ENCODE measurements at places on chromosomes 16 and 17.

DNA sequence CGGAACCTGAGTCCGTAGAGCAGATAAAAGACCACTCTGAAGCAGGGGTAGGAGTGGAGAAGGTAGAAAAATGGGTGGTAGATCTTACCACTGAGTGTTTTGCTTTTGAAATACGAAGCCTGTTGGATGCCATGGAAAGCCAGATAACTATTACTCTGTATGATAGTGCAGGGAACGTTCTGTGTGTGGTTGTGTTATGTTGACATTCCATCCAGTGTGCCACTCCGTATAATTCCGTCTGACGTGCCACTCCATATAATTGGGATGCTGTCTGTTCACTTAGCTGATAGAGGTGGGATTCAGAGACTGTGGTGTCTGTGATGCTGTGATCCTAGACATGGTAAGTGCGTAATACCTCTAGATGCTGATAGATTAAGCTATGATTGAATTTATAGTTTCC lies 263.2 kb upstream of the CACNG5 start:
- no peak overlapping the region for H3K4me3 ChIP-seq
- H3K36me3 ChIP-seq = no peaks in the 10 kb centered on the region
- H3K27ac ChIP-seq = no peak overlapping the region
- no peak for DNase-seq

DNA sequence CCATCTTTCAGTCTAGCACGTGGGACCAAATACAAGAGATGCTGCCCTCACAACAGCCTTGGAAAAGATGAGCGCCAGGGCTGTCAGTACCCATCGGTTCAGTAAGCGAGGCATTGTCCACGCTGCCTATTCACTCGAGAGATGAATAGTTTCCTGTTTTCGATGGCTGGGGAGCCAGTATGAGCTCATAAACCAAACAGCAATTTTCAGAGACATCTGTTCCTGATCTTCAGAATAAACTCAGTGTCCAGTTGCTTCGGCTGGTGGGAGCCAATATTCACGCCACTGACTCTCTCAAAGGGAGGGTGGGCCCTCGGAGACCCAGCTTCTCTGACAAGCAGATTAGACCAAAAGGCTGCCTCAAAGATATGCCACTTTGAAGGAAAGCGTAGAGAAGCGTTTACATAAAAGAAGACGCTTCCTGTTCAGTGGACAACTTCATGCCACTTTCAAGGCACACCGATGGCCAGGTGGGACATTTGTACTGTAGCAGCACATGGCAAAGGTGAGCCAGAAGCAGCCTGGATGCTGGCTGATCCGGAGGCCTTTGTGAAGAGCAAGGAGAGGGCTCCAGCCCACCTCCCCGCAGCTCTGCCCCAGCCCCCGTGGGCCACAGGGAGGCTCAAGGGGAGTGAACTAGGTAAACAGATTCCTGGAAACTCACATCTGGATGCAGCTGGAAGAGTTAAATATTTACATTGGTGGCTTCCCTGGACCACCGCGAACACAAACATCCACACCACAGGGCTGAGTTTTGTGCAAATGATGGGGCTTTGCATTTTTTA lies 6.0 kb downstream of the TIMM22 start:
- DNase-seq = no peak
- no peaks in the 10 kb centered on the region for H3K27me3 ChIP-seq
- H3K4me1 ChIP-seq = peaks cover 3% of the 10 kb centered on the region
- H3K4me3 ChIP-seq = no peak overlapping the region
- H3K36me3 ChIP-seq = peaks cover 23% of the 10 kb centered on the region

GRCh38 chr17:29165800-29166506 lies 14.2 kb downstream of the MYO18A start:
- no peaks in the 10 kb centered on the region for H3K4me1 ChIP-seq
- H3K4me3 ChIP-seq = no peak overlapping the region

DNA sequence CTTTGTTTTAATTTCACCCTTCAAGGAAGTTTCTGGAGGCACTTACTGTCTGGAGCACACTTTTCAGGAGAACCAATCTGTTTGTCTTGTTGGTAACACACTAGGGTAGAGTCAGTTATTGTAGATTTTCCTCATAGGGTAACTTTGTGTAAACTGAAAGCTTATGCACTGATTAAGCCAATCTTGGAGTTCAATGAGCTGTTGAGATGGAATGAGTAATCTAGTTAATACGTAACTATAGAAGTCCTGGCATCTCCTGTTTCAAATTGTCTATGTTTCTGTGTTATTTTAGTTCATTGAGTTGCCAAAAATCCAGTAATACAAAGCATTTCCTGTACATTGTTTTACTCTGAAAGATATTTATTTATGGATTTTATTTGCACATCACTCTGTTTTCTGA lies 111.6 kb upstream of the HAS3 start:
- peaks cover 45% of the 10 kb centered on the region for H3K4me1 ChIP-seq
- no peak for DNase-seq
- H3K27me3 ChIP-seq = no peaks in the 10 kb centered on the region
- peak overlapping the region; percentile 46 for H3K27ac ChIP-seq
- no peaks in the 10 kb centered on the region for H3K36me3 ChIP-seq

GRCh38 chr17:35002876-35003551 lies 22.7 kb downstream of the LIG3 start:
- no peak overlapping the region for H3K27ac ChIP-seq
- peaks cover 41% of the 10 kb centered on the region for H3K36me3 ChIP-seq
- no peak for DNase-seq
- no peaks in the 10 kb centered on the region for H3K4me1 ChIP-seq
- H3K4me3 ChIP-seq = no peak overlapping the region
- H3K27me3 ChIP-seq = no peaks in the 10 kb centered on the region

- H3K36me3 ChIP-seq = no peaks in the 10 kb centered on the region
- H3K4me3 ChIP-seq = no peak overlapping the region
- no peaks in the 10 kb centered on the region for H3K27me3 ChIP-seq
- no peak overlapping the region for H3K27ac ChIP-seq
- H3K4me1 ChIP-seq = no peaks in the 10 kb centered on the region
Measured at GRCh38 chr16:52825892-52826291, 226.8 kb downstream of the CHD9NB start.

DNA sequence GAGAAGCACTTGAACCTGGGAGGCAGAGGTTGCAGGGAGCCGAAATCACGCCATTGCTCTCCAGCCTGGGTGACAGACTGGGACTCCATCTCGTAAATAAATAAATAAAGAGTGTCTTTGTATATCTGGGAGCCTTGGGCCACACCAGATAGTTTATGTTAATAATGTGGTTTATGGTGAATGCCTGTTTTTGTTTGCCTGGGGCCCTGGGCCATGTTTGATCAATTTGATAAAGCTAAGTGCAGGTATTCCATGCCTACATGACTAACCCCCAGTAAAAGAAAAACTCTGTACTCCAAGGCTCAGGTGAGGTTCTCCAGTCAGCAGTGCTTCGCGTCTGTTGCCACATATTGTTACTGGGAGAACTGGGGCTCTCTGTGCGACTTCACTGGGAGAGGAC lies 15.1 kb downstream of the SCIMP start:
- H3K4me1 ChIP-seq = no peaks in the 10 kb centered on the region
- no peaks in the 10 kb centered on the region for H3K27me3 ChIP-seq
- H3K27ac ChIP-seq = no peak overlapping the region
- no peak for DNase-seq

- H3K36me3 ChIP-seq = no peaks in the 10 kb centered on the region
- peak overlapping the region; percentile 74 for H3K4me3 ChIP-seq
- DNase-seq = peak; percentile 38
- no peaks in the 10 kb centered on the region for H3K27me3 ChIP-seq
- H3K27ac ChIP-seq = peak overlapping the region; percentile 92
- H3K4me1 ChIP-seq = peaks cover 40% of the 10 kb centered on the region
Measured at GRCh38 chr17:28811651-28812090, 30.9 kb downstream of the FAM222B start.

- H3K36me3 ChIP-seq = no peaks in the 10 kb centered on the region
- H3K4me3 ChIP-seq = no peak overlapping the region
- peaks cover 14% of the 10 kb centered on the region for H3K4me1 ChIP-seq
- peak; percentile 69 for DNase-seq
Measured at GRCh38 chr17:4389079-4389478, 22.6 kb upstream of the UBE2G1 start.

GRCh38 chr17:37025847-37026530 lies 77.2 kb downstream of the AATF start:
- H3K36me3 ChIP-seq = no peaks in the 10 kb centered on the region
- H3K27ac ChIP-seq = 0 out of 2 replicates have a peak overlapping the region, but pooled peaks have one; percentile 58
- no peak for DNase-seq
- H3K4me3 ChIP-seq = no peak overlapping the region
- peaks cover 7% of the 10 kb centered on the region for H3K4me1 ChIP-seq

- peaks cover 19% of the 10 kb centered on the region for H3K4me1 ChIP-seq
- DNase-seq = no peak
- H3K36me3 ChIP-seq = no peaks in the 10 kb centered on the region
- no peak overlapping the region for H3K4me3 ChIP-seq
Measured at GRCh38 chr16:3882531-3882930, 2.0 kb upstream of the CREBBP start.

DNA sequence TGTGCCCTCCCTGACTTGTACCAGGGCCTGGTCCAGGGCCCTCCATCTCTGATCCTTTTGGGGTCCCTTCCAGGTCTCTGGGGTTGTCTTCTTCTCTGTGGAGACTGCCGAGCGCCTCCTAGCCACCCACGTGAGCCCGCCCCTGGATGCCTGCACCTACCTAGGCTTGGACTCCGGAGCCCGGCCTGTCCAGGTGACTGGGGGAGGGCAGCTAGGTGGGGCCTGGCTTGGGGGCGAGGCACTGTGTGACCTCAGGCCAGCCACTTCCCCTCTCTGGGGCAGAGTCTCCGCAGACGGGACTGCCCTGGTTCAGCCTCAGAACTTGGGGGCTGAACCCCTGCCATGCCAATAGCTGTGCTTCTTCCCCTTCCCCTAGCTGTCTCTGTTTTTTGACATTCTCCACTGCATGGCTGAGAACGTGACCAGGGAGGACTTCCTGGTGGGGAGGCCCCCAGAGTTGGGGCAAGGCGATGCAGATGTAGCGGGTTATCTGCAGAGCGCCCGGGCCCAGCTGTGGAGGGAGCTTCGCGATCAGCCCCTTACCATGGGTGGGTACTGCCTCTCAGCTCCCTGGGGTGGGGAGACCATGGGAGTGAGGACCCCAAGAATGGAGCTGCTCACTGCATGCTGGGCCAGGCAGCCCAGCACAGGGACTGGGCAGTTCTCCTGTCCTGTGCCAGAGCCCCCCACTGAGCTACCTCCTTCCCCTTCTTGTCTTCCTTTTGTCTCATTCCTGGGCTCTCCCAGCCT lies 14.6 kb downstream of the FCSK start:
- no peak overlapping the region for H3K4me3 ChIP-seq
- no peaks in the 10 kb centered on the region for H3K36me3 ChIP-seq
- no peak for DNase-seq

DNA sequence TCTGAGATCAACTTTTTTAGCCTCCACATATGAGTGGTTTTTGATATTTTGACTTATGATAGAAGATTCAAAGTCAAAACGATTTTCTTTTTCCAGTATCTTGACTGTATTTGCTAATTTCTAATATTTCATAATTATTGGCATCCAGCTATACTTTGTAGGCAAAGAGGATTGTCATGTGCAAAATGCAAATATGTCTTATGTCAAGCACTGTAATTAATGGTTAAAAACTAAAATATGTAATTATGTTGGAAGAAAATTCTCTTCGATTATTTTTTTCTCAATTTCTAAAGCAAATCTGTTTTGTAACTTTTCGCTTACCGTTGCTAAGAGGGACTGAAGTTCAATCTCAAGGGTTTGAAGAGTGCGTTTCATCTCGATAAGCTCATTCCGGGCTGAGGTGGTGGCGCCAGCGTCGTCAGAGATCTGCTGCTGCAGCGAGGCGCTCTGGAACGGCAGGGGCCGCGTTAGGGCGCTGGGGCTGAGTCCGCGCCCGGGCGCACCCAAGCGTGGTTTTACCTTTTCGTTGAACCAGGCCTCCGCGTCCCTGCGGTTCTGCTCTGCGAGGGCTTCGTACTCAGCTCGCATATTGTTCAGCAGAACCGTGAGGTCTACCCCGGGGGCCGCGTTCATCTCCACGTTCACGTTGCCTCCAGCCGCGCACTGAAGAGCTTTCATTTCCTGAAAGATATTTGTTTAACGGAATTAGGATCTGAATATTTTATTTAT lies 3.0 kb downstream of the KRT27 start:
- H3K4me3 ChIP-seq = no peak overlapping the region
- peak; percentile 71 for DNase-seq
- no peaks in the 10 kb centered on the region for H3K36me3 ChIP-seq
- no peaks in the 10 kb centered on the region for H3K4me1 ChIP-seq

- no peaks in the 10 kb centered on the region for H3K4me1 ChIP-seq
- H3K27me3 ChIP-seq = no peaks in the 10 kb centered on the region
- H3K4me3 ChIP-seq = no peak overlapping the region
- H3K27ac ChIP-seq = no peak overlapping the region
Measured at GRCh38 chr16:80899809-80900592, 95.6 kb upstream of the CDYL2 start.

DNA sequence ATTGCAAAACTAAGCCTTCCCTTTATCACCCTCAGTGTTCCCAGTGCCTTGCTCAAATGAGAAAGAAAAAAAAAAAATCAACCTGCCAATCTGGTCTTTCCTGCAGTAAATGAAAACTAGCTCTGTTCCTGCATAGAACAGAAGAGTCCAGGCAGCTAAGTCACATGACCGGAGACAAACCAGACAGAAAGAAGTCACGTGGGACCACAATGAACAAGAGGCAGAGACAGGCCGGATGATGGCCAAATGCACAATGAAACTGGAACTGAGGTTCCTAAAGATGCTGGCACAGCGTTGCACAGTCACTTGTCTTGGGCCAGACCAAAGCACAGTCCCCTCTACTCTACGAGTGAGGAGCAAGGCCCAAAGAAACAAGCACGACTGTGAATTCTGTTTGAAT lies 172.5 kb downstream of the GRIN2A start:
- H3K4me3 ChIP-seq = no peak overlapping the region
- H3K27me3 ChIP-seq = no peaks in the 10 kb centered on the region
- no peak for DNase-seq
- no peaks in the 10 kb centered on the region for H3K36me3 ChIP-seq

DNA sequence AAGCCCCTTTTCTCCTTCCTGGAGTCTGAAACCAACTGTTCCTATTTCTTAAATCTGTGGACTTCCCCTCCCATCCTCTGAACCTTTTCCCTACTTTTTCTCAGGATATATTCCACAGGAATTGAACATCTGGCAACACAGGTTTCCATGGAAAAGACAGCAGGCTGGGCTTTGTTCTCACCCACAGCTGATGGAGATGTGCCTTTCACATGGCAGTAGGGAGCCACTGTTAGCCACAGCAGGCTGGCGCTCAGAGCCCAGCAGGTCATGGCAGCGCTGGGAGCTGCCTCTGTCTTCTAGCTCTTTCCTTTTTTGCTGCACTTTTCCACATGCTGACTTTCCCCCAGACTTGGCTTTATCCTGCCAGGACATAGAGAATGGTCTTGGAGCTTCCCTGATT lies 116.4 kb upstream of the NLRP1 start:
- H3K27ac ChIP-seq = no peak overlapping the region
- DNase-seq = peak; percentile 5

GRCh38 chr17:33192951-33193911 lies 99.9 kb downstream of the ASIC2 start:
- H3K27me3 ChIP-seq = peaks cover 94% of the 10 kb centered on the region
- H3K27ac ChIP-seq = no peak overlapping the region
- peak overlapping the region; percentile 29 for H3K4me3 ChIP-seq
- DNase-seq = peak; percentile 69
- peaks cover 28% of the 10 kb centered on the region for H3K4me1 ChIP-seq
